Stimulated activated CD4-positive, alpha-beta T cell treated with anti-CD3 and anti-CD28 coated beads, Interleukin-4, amount 100 ng/mL, for 4 hours (primary cell): ENCODE measurements at places on chromosomes 1 and 21.

- DNase-seq, result no peak
Measured at GRCh38 chr1:89734442-89734841, 86.4 kb upstream of the LRRC8D start.

DNA sequence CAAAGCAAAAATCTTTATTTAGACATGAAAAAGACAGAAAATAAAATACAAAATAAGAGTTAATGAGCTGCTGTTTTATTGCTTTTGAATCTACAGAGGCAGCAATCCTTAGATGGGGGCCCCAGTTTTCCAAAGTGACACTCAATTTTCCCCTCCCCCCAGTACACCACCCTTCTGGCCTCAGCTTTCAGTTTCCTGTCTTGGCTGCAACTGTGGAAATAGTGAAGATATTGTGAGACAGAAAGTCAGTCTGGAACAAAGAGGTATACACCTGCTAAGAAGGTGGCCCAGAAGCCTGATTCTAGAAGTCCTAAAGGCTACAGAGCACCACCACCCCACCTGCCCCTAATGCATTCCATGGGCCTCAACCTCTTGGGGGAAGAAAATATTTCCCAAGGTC is 1.1 kb upstream of the MTMR11 start:
- DNase-seq, result no peak

DNA sequence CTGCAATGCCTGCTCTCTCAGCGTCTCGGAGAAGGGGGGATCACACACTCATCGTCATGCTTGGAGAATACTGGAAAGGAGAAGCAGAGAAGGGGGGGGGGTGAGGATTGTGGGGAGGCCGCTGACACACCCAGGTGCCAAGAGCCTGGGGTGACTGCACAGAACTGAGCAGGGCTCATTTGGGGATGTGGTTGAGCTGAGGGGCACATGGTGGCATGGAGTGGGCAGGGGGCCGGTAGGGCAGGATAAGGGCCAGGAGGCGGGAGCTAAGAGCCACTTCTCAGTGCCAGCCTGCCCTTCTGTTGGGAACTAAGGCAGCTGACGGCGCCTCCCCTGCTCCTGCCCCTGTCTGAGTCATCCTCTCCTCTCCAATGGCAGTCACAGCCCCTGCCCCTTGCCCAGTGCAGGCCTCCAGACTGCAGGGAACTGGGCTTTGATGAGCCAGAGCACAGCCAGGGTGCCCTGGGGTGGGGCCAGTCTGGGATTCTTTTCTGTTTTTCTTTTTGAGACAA is 27.2 kb downstream of the MRPL37 start:
- DNase-seq, result no peak

- no peak for DNase-seq
Measured at GRCh38 chr1:78606274-78606673, 14.0 kb upstream of the IFI44L start.

GRCh38 chr21:37509802-37510393 is 143.3 kb downstream of the DYRK1A start:
- no peak for DNase-seq

DNA sequence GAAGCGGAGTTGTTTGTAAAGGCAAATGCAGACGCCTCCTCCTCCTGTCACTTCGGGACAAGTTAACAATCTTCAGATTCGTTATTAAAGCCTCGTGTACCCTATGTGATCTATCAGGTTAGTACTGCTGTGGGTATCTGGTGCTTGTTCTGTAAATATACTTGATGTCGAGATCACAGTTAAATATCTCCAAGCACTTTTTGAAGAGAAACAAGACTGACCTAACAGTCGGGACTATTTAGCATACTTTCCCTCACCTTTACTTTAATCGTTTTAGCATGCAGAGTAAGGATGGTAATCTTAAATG is 710 bp downstream of the KLHL20 start:
- DNase-seq, result no peak

DNA sequence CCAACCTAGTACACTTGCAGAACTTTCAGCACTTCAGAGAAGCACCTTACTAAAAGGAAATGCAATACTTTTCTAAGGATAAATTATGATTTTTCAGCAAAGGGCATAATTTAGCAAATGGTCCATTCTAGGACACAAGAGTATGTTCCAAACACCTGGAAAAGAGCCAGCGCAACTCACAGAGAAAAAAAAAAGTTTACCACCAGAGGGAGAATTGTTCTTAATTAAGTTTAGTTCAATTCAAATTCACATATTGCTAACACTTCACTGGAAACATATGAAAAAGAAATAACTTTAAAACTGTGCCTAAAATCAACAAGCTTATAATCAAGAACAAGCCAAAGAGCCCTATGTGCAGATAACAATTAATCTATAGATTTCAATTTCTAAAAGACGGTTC is 338.1 kb downstream of the SEC16B start:
- no peak for DNase-seq

- no peak for DNase-seq
Measured at GRCh38 chr1:5753549-5754421, 238.4 kb downstream of the NPHP4 start.

DNA sequence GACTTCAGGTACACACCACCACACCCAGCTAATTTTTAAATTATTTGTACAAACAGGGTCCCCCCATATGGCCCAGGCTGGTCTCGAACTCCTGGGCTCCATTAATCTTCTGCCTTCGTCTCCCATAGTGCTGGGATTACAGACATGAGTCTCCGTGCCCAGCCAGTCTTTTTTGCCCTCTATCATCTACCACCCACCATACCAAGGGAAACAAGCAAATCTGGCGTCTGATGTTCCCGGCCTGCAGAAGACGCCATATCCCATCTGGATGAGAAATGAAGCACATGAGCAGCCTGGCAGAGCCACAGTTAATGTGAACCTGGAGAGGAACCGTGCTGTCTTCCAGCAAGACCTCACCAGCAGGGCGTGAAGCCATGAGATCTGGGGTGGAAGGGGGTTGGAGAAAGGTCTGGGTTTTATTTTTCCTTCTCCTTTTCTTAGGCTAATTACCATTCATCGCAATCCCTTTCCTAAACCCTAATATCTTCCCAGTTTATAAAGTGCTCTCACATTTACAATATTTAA is 1.8 kb upstream of the PRELP start:
- no peak for DNase-seq

- DNase-seq, result no peak
Measured at GRCh38 chr1:221717485-221717853, 24.4 kb downstream of the DUSP10 start.

GRCh38 chr1:209106237-209106741 is 477.2 kb upstream of the CAMK1G start:
- DNase-seq, result no peak

GRCh38 chr1:10056599-10056987 is 23.8 kb downstream of the UBE4B start:
- no peak for DNase-seq

GRCh38 chr1:50237056-50237455 is 128.3 kb downstream of the ELAVL4 start:
- DNase-seq, result no peak

GRCh38 chr1:205301205-205301821 is 20.2 kb downstream of the NUAK2 start:
- no peak for DNase-seq

- no peak for DNase-seq
Measured at GRCh38 chr1:164308101-164308500, 250.9 kb upstream of the PBX1 start.

- DNase-seq, result no peak
Measured at GRCh38 chr1:61403679-61404596, 321.0 kb downstream of the TM2D1 start.

DNA sequence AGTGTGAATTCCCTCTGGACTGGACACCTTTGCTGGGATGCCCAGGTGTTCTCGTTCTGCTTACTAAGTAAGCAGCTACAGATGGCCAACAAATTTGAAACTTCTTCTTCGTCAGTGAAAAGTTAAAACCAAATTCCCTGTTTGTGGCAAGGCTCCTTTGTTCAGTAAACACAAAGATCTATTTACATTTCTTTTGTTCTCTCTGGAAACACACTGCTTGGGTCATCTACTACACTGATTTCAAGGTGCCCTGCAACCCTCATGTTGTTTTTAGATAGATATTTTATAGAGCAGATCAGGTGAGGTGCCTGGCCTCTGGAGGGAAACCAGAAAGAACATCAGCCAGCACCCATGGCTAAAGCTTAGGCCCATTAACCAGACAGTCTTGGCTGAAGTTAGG is 157.2 kb upstream of the UBE2U start:
- no peak for DNase-seq

GRCh38 chr1:55819011-55819410 is 603.8 kb upstream of the USP24 start:
- no peak for DNase-seq

GRCh38 chr1:62601457-62601856 is 4.1 kb downstream of the ANGPTL3 start:
- no peak for DNase-seq

DNA sequence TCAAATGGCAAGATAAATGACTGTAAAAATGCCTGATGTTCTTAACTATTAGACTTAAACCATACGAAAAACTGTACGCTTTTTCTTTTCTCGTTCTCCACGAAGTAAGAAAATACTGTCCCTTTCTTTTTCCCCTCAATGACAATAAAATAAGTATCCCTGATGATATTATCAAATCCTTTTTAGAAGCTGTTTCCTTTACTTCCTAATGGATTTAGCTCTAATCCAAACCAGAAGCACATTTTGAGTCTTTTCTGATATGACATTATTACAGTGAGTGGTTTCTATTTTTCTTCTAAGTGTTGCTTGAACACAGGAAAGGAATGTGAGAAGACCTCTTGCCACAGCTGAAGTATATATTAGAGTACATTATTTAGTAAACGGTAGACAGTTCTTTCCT is 32.4 kb downstream of the DNM3 start:
- no peak for DNase-seq

DNA sequence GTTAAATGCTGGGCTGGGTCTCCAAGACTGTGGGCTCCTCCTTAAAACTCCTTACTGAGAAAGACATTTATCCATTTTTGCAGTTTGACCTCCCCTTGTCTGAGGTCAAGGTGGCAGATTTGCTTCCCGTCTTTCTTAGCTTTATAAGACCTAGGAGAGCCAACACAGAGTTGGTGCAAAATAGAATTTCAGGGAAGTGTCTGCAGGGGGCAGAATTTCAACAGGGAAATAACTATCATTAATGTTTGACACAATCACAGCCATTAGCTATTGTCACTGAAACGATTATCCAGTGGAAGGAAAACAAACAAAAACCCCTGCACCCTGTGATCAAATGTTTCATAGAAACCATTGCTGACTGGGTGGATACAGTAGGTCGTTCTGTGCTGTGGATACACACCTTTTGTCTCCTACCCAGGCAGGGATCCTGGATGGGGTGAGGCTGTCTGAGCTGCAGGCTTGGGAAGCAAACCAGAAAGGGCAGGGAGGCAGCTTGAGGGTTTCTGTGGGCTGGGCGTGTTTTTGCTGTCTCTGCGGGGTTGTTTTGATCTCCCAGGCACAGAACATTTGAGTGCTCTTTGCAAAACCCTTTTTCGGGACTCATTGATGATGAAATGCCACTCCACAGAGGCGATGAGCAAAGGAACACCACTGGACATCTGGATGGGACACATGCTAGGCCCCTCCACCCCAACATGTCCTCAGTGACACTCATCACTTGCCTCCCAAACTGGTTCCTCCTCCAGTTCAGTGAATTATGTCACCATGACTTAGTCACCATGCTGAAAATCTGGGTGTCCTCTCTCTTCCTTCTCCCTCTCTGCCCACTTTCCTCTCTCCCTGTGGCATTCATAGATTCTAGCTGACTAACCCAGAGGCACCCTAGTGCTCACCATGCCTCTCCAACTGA is 94.2 kb upstream of the SERBP1 start:
- no peak for DNase-seq

DNA sequence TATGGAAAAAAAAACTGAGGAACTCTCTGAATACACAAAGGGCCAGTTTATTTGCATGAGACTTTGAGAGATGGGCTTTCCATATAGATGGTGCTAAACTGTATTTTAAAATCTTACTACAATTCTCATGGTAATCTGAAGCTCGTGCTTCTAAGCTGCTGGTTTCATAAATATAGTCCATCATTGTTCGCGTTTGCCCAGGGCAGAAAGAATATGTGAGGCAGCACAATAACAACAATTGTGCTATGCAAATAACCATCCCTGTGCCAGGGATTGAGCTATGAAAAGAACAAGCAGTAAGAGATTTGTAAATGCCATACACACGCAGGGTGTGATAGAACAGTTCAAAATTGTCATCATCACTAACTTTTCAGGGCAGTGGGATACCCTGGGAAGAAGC is 4.9 kb upstream of the EPS15 start:
- DNase-seq, result no peak

DNA sequence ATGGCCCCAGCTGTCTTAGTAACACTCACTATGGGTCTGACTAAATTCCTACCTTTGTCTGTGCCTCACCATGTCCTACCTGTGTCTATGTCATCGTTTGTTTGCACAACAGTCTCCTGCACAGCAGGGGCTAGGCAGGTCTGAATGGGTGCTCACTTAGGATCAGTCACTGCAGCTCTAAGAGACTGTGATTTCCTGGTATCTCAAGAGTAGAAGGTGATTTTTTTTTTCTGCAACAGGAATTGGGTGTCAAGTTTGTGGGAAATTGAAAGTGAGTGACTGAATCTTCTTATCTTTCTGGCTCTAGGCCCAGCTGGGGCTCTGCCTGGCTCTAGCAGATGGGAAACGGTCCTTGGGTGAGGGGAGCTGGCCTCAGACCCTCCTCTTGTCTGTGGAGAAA is 46.4 kb upstream of the TRABD2B start:
- DNase-seq, result no peak

- DNase-seq, result no peak
Measured at GRCh38 chr1:99180915-99181314, 83.4 kb upstream of the PLPPR4 start.

GRCh38 chr1:22212400-22213233 is 69.7 kb upstream of the WNT4 start:
- DNase-seq, result no peak

GRCh38 chr1:97603776-97604175 is 317.1 kb downstream of the DPYD start:
- DNase-seq, result no peak

DNA sequence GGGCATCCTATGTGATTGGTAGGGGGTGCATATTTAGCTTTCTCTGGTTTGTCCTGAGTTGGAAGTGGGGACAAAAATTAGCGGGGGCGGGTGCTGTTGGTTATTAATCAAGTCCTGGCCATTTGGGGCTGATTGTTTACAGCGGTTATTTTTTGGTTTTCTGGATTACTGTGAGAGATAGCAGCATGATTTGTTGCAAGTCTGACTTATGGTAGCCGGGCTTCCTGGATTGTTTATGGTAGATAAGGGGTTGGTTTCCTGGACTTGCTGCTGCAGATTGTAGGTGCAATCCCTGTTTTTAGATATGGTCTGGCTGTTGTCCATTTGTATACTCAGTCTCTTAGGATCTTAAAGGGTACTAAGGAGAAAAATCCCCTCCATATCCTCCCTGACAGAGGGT is 12.1 kb upstream of the PROK1 start:
- DNase-seq, result no peak

DNA sequence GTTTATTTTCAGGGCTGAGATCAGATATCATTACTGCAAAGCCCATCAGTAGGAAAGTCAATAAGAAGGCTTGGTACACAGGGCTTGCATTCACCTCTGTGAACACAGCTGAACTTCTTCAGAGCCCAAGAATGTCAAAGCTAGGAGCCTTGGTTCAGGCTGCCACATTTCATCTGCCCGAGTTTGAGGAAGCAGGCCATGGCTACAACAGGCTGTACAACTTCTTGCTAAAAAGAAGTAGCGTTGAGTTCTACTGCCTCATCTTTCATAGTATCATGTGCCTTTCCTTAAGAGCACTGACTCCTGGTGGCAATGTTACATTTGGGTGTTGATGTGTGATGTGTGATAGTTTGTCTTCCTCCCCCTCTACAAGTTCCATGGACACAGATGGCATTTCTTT is 10.1 kb downstream of the C1orf162 start:
- DNase-seq, result no peak

- no peak for DNase-seq
Measured at GRCh38 chr1:33261344-33261743, 5.1 kb downstream of the ZNF362 start.

- no peak for DNase-seq
Measured at GRCh38 chr1:101264697-101265096, 27.9 kb downstream of the S1PR1 start.
